Spinal cord (tissue), 10 donors: ENCODE measurements at places on chromosomes 3 and 15. TPM values are rescaled to one million over a fixed set of nuclear protein-coding genes. Genes with fewer than 3 reads are reported as not detected.

The HIGD2B gene
- not detected for total RNA-seq

- no peaks in the 10 kb centered on the region for H3K4me1 ChIP-seq
- H3K36me3 ChIP-seq, result no peaks in the 10 kb centered on the region
- H3K27me3 ChIP-seq, result no peaks in the 10 kb centered on the region
- no peak overlapping the region for H3K27ac ChIP-seq
Observed at GRCh38 chr3:57530071-57530608, 14.0 kb downstream of the DNAH12 start.

- DNase-seq, result peak; percentile 45
- H3K36me3 ChIP-seq, result no peaks in the 10 kb centered on the region
- H3K27ac ChIP-seq, result peak overlapping the region; percentile 65
- peak overlapping the region; percentile 59 for H3K4me3 ChIP-seq
Observed at GRCh38 chr3:42148086-42148848, 57.1 kb downstream of the TRAK1 start.

The SNRK gene
- total RNA-seq, result 79.2 TPM

DNA sequence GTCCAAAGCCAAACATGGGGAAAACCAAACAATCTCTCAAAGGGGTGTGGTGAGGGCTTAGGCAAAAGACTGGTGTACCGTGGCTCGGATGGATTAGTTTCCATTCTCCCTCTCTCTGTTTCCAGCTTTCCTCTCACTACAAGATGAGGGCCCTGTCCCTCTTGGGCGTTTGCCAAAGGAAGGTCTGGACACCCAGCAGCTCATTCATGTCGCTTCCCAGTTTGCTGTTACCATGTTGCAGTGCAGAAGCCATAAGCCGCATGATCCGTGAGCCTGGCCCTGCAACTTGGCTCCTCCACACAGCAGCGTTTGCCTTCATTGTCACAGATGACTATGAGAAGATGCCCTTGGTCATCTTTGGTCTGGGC lies 92.2 kb downstream of the APBA2 start:
- H3K4me1 ChIP-seq, result peaks cover 24% of the 10 kb centered on the region
- H3K36me3 ChIP-seq, result no peaks in the 10 kb centered on the region
- H3K27me3 ChIP-seq, result no peaks in the 10 kb centered on the region

DNA sequence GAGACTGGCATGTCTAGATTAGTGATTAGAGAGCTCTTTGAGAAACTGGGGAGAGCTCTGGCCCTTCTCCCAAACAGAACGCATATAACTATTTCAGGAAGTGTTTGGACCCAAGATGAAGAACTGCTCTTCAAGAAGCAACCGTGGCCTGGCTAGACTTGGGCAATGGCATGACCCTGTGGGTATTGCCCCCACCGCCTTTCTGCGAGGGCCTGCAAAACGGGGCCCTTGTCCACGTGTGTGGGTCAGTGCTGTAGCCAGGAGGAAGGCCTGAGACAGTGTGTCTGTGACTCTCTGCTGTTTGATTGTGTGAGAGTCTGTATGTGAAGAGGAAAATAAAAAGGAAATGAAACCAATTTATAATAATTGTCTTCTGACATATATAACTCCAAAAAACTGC lies 42.5 kb downstream of the EEFSEC start:
- DNase-seq, result no peak
- no peaks in the 10 kb centered on the region for H3K27me3 ChIP-seq
- H3K36me3 ChIP-seq, result no peaks in the 10 kb centered on the region
- peaks cover 17% of the 10 kb centered on the region for H3K4me1 ChIP-seq

The TTLL13 gene
- 0.30 TPM for total RNA-seq

DNA sequence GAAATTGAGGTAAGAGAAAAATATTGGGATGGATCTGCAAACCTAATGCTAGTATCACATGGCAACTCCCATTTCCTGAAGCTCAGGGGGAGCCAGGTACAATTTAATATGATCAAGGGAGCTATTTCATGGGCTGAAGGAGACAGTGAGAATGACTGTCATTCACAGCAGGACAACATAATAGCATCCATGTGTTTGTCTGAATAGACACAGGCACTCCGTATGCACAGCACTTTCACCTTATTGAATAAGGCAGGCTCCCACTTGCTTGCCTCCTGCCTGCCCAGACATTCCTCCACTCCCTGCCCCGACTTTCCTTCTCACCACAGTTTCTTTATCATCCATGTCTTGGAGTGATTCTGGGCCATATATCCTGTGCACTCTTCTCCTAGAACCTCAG lies 156.6 kb upstream of the SLC24A5 start:
- no peak for DNase-seq
- no peak overlapping the region for H3K27ac ChIP-seq
- H3K4me1 ChIP-seq, result no peaks in the 10 kb centered on the region
- H3K27me3 ChIP-seq, result no peaks in the 10 kb centered on the region

The KNL1 gene
- 11.2 TPM for total RNA-seq

- H3K4me3 ChIP-seq, result peak overlapping the region; percentile 27
- H3K27me3 ChIP-seq, result peaks cover 69% of the 10 kb centered on the region
Observed at GRCh38 chr15:89408372-89409183, 74.0 kb upstream of the POLG start.

The RPL39L gene
- total RNA-seq, result 7.2 TPM

The ALDH1A2 gene
- 25.0 TPM for total RNA-seq

- H3K27me3 ChIP-seq, result no peaks in the 10 kb centered on the region
- peak overlapping the region; percentile 78 for H3K27ac ChIP-seq
- no peak overlapping the region for H3K4me3 ChIP-seq
- peaks cover 44% of the 10 kb centered on the region for H3K36me3 ChIP-seq
- no peak for DNase-seq
Observed at GRCh38 chr15:73982222-73982962, 9.7 kb downstream of the STOML1 start.
